ENCODE measurements at places on chromosomes 4 and X.

- no peak for DNase-seq
These were observed 582.4 kb upstream of the FAM241A start for GRCh38 chr4:111562826-111563225.

- no peak for DNase-seq
These were observed 149.9 kb upstream of the PAQR3 start for GRCh38 chr4:79088946-79089691.

GRCh38 chr4:113071274-113071673, 21.8 kb downstream of the ANK2 start:
- no peak for DNase-seq

GRCh38 chr4:26467724-26468123, 22.6 kb downstream of the CCKAR start:
- DNase-seq, result no peak

DNA sequence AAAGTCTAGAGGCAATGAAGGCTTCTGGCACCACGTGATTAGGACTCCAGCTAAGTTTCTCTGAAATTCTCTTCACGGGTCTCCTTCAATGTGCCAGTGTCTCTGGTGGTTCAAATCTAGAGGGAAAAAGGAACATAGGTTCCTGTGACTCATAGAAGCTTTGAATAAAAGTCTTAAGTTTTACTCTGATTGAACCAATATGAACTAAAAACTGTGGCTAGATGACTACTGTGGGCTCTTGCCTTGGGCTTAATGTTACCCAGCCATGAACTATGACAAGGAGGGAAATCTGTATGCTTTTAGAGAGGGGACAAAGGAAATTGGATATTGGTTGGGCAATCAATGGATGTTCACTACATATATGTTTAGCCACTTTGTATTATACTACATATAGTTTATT, 49.9 kb upstream of the TEX13D start:
- no peak for DNase-seq

DNA sequence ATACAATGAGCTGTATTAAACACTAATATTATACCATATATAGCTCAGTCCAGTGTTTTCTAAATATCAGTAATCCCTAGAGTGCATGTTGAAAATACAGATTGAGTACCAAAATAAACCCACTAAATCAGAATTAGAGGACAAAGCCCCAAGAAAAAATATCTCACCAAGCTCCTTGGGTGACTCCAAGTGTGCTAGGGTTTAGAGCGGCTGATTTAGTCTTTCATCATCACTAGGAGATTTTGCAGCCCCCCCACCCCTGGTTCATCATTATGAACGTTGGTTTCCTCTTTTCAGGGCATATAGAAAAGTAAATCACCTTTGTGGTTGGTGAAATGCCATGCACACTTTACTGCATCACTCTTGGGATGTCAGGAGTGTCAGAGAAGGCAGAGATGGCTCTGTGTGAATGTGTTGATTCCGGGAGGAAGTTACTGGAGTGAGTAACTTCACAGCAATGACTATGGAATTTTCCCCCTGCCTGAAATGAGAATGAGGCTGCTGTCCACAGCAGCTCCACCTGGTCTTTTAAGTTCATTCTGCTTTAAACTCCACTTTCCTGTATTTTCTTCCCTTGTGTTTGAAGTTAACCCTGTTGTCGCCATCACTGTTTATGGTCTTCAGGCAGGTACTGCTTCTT, 25.2 kb upstream of the ANAPC4 start:
- DNase-seq, result no peak

DNA sequence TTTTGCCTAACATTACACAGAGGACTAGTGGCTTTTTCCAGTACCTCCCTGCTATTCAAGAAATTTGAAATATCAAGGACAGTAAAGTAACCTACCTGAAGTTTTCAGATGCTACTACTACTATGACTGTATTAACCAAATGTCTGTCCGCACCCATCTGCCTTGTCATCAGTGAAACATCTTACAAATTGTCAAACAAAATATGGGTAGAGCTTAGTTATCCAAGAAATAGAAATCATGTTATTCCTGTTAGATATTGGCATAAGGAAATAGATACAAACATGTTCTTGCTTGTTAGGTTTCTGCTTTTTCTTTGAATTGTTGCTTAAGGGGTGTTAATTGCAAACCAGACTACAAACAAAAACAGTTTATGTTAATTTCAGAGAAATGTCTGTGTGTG, 63.9 kb downstream of the PLS3 start:
- no peak for DNase-seq

GRCh38 chrX:2828959-2829411, 255 bp downstream of the GYG2 start:
- no peak for DNase-seq

- DNase-seq, result no peak
These were observed 100.8 kb upstream of the LANCL3 start for GRCh38 chrX:37470711-37471110.

- peak; percentile 51 for DNase-seq
These were observed 45.8 kb upstream of the CLCN4 start for GRCh38 chrX:10110984-10111363.

DNA sequence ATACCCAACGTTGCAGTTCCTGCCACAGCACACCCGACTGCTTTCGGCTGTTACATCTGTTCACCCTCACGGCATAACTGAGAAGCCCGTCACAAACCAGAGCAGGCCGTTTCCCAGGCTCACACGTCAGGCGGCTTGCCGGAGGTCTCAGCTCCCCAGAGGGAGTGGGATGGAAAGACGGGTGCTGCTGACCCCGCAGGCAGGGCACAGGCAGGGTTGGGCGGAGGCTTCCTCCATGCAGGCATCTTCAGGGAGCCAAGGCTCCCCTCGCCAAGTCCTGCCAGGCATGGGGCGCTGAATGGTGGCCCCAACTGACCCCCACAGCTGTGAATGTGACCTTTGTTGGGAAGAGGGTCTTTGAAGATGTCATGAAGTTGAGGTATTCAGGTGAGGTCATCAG, 57.5 kb downstream of the ACOX3 start:
- DNase-seq, result no peak

DNA sequence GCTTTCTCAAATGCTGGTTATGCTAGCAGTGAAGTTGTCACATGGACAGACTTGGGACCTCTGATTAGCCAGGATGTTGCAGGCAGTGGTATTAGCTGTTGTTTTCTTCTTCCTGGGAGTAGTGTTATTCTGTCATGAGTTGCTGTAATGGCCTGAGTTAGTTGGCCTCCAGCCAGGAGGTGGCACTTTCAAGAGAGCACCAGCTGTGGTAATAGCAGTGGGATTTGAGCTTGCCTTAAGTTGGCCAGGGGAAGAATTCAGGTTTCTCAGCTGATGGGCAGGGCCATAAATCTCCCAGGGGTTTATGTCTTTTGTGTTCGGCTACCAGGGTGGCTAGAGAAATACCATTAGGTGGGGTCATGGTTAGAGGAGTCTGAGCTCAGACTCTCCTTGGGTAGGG, 132.6 kb downstream of the GLUD2 start:
- DNase-seq, result no peak

DNA sequence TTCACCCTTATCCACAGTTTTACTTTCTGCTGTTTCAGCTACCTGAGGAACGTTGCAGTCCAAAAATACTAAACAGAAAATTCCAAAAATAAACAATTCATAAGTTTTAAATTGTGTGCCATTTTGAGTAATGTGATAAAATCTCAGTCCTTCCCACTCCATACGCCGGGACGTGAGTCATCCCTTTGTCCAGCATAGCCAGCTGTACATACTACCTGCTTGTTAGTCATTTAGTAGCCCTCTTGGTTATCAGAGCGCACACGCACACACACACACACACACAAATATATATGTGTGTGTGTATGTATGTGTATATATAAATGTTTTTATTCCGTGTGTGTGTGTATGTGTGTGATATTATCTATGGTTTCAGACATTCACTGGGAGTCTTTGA, 4.8 kb upstream of the CCSER1 start:
- DNase-seq, result no peak

Data from stimulated activated CD4-positive, alpha-beta T cell treated with anti-CD3 and anti-CD28 coated beads, Interleukin-4, amount 100 ng/mL, for 4 hours (primary cell).